H54 (cell line): ENCODE measurements at places on chromosomes 2 and 18.

GRCh38 chr2:237196866-237197618 lies 111.4 kb downstream of the COPS8 start:
- peak; percentile 36 for DNase-seq

DNA sequence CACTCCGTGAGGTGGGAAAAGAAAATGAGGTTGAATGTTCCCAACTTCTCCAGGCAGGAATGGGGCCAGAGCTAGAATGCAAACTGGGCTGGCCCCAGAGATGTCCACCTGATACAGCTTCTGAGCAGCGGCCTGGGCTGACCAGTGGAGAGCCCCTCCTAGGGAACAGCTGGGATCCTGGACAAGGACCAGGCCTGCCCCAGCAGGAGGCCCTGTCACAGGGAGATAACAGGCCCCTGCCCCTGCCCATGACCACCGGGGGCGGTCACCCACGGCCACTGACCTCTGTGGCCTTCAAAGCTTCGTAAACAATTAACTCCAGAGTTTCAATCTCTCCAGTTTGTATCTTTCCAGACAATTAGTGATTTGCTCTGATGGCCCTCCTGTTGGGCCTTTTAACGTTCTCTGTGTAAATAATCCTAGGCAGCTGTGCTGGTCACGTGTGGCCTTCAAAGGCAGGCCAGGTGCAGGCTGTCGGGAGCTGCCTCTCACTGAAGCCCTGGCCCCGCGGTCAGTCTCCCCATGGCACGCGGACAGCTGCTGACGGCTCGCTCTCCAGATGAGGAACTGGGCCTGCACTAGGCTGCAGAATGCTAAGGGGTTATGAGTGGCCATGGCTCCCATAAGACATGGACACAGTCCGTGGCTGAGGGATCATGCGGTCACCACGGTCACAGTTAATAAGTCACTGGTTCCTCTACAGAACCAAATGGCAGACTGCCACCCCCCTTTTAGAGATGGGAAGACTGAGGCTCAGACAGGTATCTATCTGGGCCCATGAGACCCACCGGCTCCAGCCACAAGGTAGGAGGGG lies 9.2 kb downstream of the HS6ST1 start:
- no peak for DNase-seq

DNA sequence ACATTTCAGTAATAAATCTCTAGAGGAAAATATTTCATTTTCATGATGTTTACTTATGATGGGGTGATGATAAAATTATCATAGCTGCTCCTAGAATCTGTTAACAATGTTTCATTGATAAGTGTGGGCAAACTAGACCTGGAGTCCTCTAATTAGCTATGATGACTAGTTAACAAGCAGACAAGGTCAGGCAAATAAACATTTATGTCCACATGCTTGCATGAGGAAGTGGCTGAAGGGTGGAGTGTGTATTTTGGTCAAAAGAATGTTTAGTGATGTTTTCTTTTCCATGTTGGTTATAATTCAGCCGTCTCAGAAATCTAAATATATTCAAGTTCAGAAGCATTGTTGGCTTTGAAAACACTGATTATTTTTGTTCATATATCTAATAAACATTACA lies 99.9 kb upstream of the FN1 start:
- no peak for DNase-seq

GRCh38 chr2:46297546-46298271 lies 502 bp downstream of the EPAS1 start:
- DNase-seq, result peak; percentile 44

GRCh38 chr18:22367303-22367702 lies 50.4 kb downstream of the CTAGE1 start:
- no peak for DNase-seq

- no peak for DNase-seq
These were observed 44.3 kb downstream of the SPRED2 start for GRCh38 chr2:65388051-65388531.

- no peak for DNase-seq
These were observed 643 bp downstream of the PLCL1 start for GRCh38 chr2:197804758-197805714.
